T-helper 2 cell treated with Interferon-gamma antibody and Interleukin-4, amounts not matched to agents 5 μg/mL and 100 μg/mL, for 36 hours (primary cell): ENCODE measurements at places on chromosomes 2 and 18.

DNA sequence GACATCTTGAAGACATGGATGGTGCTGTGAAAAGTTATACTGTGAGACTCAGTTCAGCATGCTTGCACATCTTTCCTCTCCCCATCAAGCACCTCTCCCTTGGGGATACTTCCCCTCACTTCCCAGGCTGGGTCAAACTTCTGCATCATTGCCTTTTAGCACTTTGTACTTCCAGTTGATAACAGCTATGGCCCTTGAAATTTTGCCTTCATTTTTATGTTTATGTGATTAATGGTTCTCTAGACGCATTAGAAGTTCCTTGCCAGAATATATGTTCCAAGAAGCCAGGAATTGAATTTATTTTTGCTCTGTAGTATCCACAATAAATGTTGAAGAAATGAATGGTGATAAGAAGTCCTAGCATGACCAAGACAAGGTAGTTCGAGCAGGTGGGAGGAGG lies 120.9 kb upstream of the ST6GAL2 start:
- DNase-seq = no peak

GRCh38 chr2:3601561-3602271 lies 6.8 kb downstream of the COLEC11 start:
- no peak for DNase-seq

DNA sequence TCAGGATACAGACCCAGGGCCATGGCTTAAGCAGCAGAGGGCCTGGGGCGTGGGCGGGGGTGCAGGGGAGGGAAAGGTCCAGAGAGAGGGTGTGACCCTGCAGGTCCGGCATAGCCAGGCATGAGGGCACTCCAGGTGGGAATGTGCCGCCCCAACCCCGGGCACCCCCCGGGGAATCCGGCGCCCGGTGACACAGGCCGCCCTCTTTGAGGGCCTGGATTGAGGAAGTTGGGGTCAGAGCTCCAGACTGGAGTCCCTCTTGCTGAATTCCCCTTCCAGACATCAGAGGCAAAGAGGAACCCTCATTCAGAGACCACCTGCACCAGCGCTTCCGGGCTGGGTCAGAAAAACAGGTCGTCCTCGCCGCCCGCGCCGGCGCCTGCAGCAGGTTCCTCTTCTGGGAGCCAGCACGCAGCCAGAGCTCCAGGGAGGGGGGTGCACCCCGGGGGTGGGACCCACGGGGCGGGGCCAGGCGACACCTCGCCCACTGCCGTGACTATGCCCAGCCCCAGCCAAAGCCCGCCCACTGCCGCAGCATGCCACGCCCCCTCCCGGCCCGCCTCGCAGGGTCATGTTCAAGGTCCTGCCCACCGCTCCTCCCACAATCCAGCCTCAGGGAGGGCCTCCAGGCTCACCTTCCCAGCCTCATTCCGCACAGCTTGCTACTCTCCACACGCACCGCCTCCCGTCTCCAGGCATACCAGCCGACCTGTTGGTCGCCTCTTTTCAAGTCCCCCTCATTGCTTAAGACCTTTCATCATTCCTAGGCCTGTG lies 98.3 kb upstream of the ID2 start:
- DNase-seq = peak; percentile 50

- no peak for DNase-seq
Measured at GRCh38 chr18:45954070-45954934, 12.8 kb downstream of the EPG5 start.

DNA sequence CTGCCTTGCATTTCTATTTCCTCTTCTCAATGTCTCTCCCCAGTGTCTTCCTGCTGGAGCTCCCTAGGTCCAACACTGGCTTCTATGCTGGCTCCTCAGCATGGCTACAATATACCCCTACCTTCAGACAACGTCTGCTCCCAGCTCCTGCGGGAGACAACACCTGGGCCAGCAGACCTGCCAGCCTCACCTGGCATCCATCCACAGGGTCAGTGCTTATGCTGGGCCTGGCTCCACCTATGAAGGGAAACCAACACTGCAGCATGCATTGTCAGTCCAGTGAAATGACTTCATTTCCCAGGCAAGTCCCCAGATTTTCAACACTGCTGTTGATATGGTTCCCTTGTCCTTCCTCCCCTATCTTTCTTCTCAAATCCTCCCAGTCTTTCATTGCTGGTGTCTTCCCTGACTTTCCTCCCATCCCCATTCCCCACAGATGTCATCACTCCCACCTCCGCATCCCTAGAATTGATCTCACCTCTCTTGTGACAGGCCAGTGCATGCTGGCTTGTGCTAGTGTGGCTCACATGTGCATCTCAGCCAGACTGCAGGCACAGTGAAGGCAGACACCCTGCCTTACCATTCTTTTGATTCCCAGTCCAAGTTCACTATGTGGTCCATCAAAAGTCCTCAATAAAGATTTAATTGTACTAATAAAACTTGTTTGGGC lies 98.0 kb downstream of the MYO5B start:
- no peak for DNase-seq

DNA sequence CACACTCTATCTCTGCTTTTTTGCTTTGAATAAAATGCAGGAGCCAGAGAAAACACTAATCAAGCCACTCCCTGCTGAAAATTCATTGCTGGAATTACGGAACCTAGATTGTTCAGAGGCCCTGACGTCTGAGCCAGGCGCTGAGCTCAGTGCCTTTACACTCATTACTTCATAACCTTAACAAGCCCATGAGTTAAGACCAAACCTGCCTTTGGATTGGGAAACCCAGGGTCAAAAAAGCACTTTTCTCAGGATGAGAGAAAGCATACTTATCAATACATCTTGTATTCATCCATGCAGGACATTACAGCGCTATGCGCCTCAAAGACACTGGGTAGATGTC lies 762 bp downstream of the INO80C start:
- DNase-seq = no peak

- no peak for DNase-seq
Measured at GRCh38 chr2:48860380-48860779, 104.9 kb upstream of the LHCGR start.

DNA sequence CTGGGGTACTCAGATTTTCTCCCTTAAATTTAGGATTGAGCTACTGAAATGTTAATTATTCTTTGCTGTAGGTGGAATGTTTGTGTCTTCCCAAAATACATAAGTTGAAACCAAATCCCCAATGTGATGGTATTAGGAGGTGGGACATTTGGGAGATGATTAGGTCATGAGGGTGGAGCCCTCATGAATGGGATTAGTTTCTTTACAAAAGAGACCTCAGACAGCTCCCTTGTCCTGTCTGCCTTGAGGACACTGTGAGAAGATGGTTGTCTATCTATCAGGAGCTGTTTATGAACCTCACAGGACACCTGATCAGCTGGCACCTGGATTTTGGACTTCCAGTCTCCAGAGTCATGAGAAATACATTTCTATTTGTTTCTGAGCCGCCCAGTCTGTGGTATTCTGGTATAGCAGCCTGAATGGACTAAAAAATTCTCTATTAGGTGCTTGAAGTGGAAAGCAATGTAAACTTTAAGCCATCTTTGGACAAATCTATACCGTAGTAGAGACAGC lies 99.2 kb upstream of the UXS1 start:
- DNase-seq = no peak

GRCh38 chr2:51301381-51301780 lies 269.4 kb upstream of the NRXN1 start:
- no peak for DNase-seq

DNA sequence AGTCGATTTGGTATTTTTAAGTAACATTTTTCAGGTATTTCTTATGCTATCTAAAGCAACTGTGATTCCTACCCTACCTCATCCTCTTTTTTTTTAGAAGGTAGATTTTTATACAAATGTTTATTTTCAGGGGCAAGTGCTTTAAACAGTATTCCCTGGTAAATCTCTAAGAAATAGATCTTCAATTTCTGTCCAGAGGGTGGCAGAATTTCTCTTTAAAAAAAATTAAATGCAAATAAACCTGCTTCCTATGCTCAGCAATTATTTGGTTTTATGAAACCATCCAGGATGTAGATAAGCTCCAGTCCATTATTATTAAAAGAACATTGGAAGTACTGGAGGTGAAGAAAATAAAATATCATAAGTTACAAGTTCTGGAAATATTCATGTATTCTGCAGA lies 191.9 kb downstream of the MYO3B start:
- no peak for DNase-seq

- DNase-seq = no peak
Measured at GRCh38 chr2:145156199-145156598, 636.3 kb upstream of the ZEB2 start.

DNA sequence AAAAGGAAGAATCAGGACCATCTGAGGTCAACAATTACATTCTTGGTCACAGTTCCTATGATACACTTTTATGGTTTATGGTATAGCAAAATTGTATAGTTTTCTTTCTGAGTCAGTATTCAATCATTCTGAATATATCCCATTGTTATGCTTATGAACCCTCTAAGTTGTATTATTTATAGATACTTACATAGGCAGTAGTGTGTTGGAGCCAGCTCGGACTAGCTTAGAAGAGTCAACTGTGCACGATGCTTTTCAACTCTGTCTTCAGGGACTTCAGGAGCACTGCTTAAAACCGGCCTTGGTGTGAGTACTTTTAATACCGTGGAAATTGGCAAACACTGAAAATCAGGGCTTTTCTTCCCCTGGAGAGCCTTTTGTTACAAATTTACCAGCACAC lies 215.7 kb downstream of the IKZF2 start:
- DNase-seq = no peak

GRCh38 chr2:118841450-118841827 lies 6.0 kb downstream of the EN1 start:
- no peak for DNase-seq

- DNase-seq = no peak
Measured at GRCh38 chr18:31576670-31577069, 15.0 kb upstream of the TTR start.

GRCh38 chr18:10457767-10458166 lies 3.3 kb downstream of the APCDD1 start:
- no peak for DNase-seq

- no peak for DNase-seq
Measured at GRCh38 chr2:164710837-164711765, 89.8 kb upstream of the GRB14 start.
